ENCODE measurements at places on chromosomes 11 and 22. TPM values are rescaled to one million over a fixed set of nuclear protein-coding genes. Genes with fewer than 3 reads are reported as not detected.

DNA sequence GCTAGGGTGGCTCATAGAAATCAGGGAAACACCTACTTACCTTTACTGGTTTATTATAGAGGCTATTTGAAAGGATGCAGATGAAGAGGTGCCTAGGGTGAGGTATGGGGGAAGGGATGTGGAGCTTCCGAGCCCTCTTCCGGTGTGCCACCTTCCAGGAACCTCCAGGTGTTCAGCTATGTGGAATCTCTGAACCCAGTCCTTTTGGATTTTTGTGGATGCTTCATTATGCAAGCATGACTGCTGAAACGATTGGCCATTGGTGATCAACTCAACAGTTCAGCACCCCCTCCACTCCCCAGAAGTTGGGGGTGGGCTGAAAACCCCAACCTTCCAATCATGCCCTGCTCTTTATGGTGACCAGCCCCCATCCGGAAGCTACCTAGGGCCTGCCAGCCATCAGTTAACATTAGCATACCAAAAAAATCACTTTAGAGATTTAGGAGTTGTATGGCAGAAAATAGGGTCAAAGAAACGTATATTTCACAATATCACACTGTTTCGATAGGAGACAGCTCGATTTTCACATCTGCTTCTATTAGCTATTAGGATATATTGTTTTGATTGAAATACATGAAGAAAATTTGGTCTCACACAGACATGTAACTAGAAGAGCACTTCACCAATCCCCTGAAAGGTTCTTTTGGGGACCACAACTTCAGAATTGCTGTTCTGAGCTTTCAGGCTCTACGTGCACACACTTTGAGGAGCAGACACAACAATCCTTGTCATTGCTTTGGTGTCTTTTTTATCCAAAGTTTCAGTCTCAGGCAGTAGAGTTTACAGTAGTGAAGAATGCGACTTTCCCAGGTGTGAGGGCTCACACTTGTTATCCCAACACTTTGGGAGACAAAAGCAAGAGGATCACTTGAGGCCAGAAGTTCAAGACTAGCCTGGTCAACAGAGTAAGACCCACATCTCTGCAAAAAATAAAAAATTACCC, 3.3 kb upstream of the POLR2G start:
- H3K4me1 ChIP-seq = peaks cover 24% of the 10 kb centered on the region
- H3K27ac ChIP-seq = no peak overlapping the region
- no peaks in the 10 kb centered on the region for H3K27me3 ChIP-seq
- no peak overlapping the region for H3K4me3 ChIP-seq
- DNase-seq = no peak

GRCh38 chr11:57321388-57322255, 3.1 kb downstream of the TNKS1BP1 start:
- peaks cover 40% of the 10 kb centered on the region for H3K4me1 ChIP-seq
- no peak overlapping the region for H3K4me3 ChIP-seq
- H3K27ac ChIP-seq = no peak overlapping the region
- H3K27me3 ChIP-seq = no peaks in the 10 kb centered on the region
- DNase-seq = no peak

GRCh38 chr11:69483691-69484426, 2.4 kb downstream of the LINC01488 start:
- no peaks in the 10 kb centered on the region for H3K36me3 ChIP-seq
- H3K27ac ChIP-seq = no peak overlapping the region
- no peak for DNase-seq
- H3K4me3 ChIP-seq = no peak overlapping the region
- no peaks in the 10 kb centered on the region for H3K4me1 ChIP-seq
- no peaks in the 10 kb centered on the region for H3K27me3 ChIP-seq

GRCh38 chr11:75867778-75868374, 52.9 kb downstream of the UVRAG start:
- no peak overlapping the region for H3K4me3 ChIP-seq
- DNase-seq = peak; percentile 65
- no peak overlapping the region for H3K27ac ChIP-seq
- peaks cover 2% of the 10 kb centered on the region for H3K36me3 ChIP-seq

GRCh38 chr22:42959576-42960509, 55.1 kb downstream of the PACSIN2 start:
- peaks cover 4% of the 10 kb centered on the region for H3K36me3 ChIP-seq
- no peaks in the 10 kb centered on the region for H3K27me3 ChIP-seq
- H3K4me1 ChIP-seq = peaks cover 46% of the 10 kb centered on the region

DNA sequence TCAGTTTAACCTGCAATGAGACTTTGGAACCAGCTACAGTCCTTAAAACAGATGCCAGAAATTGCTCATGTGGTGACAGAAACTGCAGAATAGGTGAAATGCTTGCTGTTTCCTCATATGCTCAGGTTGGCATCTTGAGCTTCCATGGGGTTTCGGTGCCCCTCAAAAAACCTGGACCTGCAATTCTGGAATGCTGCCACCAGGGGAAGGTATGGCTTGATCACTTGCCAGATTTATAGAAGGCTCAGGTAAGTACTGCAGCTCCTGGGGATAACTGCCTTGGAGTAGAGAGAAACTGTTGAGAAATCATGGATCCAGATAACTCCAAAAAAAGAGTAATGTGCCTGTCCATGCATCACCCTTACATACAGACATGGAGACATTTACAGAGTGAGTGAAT, 113.0 kb downstream of the CTTN start:
- H3K36me3 ChIP-seq = no peaks in the 10 kb centered on the region
- peaks cover 8% of the 10 kb centered on the region for H3K27me3 ChIP-seq
- no peaks in the 10 kb centered on the region for H3K4me1 ChIP-seq
- H3K27ac ChIP-seq = no peak overlapping the region

- no peaks in the 10 kb centered on the region for H3K27me3 ChIP-seq
- H3K36me3 ChIP-seq = no peaks in the 10 kb centered on the region
- no peak for DNase-seq
- H3K4me3 ChIP-seq = no peak overlapping the region
- no peaks in the 10 kb centered on the region for H3K4me1 ChIP-seq
These were observed 244.2 kb downstream of the NTM start for GRCh38 chr11:131614631-131615030.

GRCh38 chr11:34860518-34860917, 55.7 kb downstream of the APIP start:
- no peaks in the 10 kb centered on the region for H3K36me3 ChIP-seq
- H3K27ac ChIP-seq = no peak overlapping the region
- H3K4me3 ChIP-seq = no peak overlapping the region
- DNase-seq = no peak
- H3K27me3 ChIP-seq = peaks cover 10% of the 10 kb centered on the region

- H3K27me3 ChIP-seq = peaks cover 7% of the 10 kb centered on the region
- H3K4me3 ChIP-seq = no peak overlapping the region
- no peak overlapping the region for H3K27ac ChIP-seq
- H3K36me3 ChIP-seq = no peaks in the 10 kb centered on the region
These were observed 37.8 kb downstream of the ISX start for GRCh38 chr22:35103761-35104160.

DNA sequence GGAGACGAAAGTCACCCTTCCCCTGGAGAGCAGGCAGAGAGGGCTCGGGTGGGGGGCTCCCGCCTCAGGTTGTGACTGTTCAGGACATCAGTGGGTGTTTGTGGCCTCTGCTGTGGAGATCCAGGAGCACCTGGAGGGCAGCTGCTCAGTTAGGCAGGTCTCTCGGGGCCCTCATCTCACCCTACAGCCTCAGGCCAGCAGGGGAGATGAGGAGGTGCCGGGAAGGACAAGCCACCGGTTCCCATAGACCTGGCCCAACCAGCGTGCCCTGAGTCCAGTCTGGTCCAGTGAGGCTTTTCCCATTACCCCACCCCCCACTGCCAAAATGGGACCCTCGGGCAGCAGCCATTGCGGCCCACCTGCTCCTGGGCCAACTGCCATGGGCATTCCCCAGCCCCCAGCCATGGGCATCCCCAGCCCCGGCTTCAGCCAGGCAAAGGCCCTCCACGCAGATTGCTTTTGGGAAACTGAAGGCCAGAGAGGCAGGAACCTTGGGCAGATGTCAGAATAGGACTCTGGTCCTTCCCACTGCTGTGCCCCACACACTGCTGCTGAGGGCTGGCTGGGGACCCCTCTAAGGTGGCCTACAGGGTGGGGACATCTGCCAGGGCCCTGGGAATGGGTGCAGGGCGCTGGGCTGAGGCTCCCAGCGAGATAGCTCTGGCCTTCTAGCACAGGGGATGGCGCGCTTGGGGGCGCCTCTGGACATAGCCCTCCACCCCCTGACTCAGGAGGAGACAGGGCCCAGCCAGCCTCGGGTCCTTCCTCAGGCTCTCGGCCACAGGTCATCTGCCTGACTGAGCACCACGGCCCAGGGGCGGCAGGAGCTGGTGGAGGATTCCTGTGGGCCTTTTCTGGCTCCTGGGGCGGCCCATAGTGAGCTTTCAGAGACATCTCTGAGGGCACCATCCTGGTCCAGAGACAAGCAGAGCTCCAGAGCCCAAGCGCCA, 4.8 kb downstream of the PIM3 start:
- H3K4me3 ChIP-seq = no peak overlapping the region
- H3K27ac ChIP-seq = peak overlapping the region; percentile 52
- H3K4me1 ChIP-seq = peaks cover 36% of the 10 kb centered on the region
- H3K27me3 ChIP-seq = no peaks in the 10 kb centered on the region

GRCh38 chr11:44778195-44779100, 51.7 kb downstream of the TSPAN18 start:
- H3K36me3 ChIP-seq = no peaks in the 10 kb centered on the region
- no peaks in the 10 kb centered on the region for H3K4me1 ChIP-seq
- H3K4me3 ChIP-seq = no peak overlapping the region
- DNase-seq = no peak
- no peak overlapping the region for H3K27ac ChIP-seq

GRCh38 chr22:42131562-42131961, 952 bp upstream of the CYP2D6 start:
- H3K36me3 ChIP-seq = no peaks in the 10 kb centered on the region
- no peak overlapping the region for H3K27ac ChIP-seq
- DNase-seq = no peak

DNA sequence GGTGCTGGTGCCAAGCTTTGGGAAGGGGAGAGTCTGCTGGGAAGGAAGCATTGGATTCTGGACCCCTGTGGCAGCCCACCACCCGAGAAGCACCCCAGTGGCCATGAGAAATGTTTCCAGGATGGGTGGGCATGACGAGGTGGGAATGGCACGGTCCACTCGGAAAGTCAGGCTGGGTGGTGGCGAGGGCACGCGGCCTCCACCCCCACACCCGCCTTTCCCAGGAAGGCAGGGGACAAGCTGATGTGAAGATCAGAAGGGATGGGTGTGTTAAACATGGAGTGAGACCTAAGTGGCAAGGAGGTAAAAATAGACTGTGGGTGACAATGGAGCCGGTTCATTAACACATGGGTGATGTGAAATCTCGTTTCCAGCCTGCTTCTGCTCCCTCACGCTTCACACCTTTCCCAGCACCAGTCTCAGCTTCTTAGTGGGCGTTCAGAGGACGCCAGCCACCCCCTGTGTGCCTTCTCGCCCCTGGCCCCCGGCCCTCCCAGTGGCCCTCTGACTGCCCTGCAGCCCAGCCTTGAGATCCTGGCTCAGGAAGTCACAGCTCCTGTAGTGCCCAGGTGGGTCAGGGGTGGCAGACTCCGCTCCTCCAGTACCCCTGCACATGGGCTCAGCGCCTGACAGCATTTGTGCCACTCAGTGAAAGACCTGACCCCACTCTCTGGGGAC, 27.6 kb downstream of the LRRC10B start:
- H3K4me3 ChIP-seq = no peak overlapping the region
- no peak overlapping the region for H3K27ac ChIP-seq
- no peaks in the 10 kb centered on the region for H3K4me1 ChIP-seq

DNA sequence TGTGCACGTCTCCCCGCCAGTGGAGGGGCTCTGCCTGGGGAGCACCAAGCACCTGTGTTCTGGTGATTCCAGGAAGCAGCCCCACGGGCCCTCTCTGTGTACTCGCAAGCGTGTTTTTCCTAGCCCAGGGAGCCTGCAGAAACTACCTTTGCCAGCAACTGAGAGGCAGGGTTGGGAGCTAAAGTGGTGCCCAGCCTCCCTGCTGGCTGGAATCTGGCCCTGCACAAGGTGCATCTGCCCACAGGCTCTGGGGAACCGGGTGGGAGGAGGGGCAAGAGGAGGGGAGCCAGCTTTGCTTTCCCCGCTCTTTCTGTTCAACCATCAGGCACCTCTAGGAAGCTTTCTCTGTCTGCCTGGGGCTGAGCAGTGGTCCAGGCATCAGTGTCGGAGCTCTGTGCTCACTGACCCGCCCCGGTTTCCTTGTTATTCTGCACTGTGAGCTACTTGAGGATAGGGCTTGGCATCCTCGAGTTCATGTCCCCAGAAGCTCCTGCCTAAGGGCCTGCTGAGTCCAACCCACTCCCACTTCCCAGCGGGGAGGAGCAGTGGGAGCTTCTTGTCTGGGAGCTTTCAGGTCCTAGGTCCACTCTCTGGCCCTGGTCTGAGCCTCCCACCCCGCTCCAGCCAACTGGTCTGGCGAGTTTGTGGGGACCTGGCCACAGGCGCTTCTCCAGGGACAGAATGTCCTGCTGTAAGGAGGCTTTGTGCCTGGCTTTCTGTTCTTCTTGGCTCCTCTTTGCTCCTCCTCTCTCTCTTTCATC, 14.9 kb downstream of the DAGLA start:
- peak overlapping the region; percentile 59 for H3K27ac ChIP-seq
- no peaks in the 10 kb centered on the region for H3K27me3 ChIP-seq
- H3K4me3 ChIP-seq = peak overlapping the region; percentile 30
- H3K36me3 ChIP-seq = no peaks in the 10 kb centered on the region
- H3K4me1 ChIP-seq = peaks cover 29% of the 10 kb centered on the region

- H3K27me3 ChIP-seq = peaks cover 20% of the 10 kb centered on the region
- H3K27ac ChIP-seq = no peak overlapping the region
- H3K4me3 ChIP-seq = no peak overlapping the region
These were observed 17.8 kb downstream of the FADD start for GRCh38 chr11:70220920-70221319.

DNA sequence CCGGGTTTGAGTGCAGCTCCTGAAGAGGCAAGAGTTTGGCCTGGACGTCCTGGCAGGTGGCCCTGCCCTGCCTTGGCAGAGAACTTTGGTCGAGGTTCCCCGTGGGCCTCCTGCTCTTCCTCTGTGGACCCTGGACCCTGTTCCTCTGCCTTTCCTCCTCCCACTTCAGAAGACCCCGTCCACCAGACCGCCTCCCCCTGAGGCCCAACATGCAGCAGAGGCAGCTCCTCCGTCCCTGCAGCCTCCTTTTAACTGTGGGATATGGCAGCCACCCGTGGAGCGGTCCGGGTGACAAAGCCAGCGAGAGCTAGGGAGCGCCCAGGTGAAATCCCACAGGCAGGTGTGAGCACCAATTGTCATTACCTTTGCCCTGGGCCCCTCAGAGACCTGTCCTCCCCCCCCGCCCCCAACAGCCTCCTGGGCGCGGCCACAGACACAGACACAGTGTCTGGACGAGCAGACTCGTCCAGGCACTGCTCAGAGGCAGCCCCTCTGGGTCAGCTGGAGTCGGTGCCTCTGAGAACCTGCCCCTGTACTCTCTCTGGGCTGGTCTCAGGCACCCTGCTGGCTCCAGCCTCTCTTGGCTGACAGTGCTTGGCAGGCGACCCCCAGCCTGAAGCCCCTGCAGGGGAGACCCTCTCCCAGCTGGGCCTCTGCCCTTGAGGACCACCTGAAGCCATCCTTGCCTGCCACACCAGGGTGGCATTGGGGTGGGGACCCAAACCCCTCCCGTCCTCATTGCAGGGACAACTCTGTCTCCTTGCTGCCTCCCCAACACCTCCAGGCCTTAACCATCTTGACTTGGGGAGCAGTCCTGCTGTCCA, 4.1 kb upstream of the PTDSS2 start:
- peaks cover 8% of the 10 kb centered on the region for H3K27me3 ChIP-seq
- H3K36me3 ChIP-seq = peaks cover 2% of the 10 kb centered on the region
- H3K4me3 ChIP-seq = no peak overlapping the region

- no peaks in the 10 kb centered on the region for H3K27me3 ChIP-seq
- no peak overlapping the region for H3K27ac ChIP-seq
These were observed 81.8 kb downstream of the SFI1 start for GRCh38 chr22:31578171-31578570.

FIBIN gene
- total RNA-seq = not detected

THOC5 gene
- total RNA-seq = 53.1 TPM

TPH1 gene
- total RNA-seq = 0.55 TPM

NAALAD2 gene
- total RNA-seq = not detected

SUSD2 gene
- total RNA-seq = 1.9 TPM

INS gene
- not detected for total RNA-seq

MIOX gene
- total RNA-seq = not detected

SESN3 gene
- total RNA-seq = 31.5 TPM

All from activated CD8-positive, alpha-beta T cell treated with anti-CD3 and anti-CD28 coated beads, Interleukin-2, amount 10 ng/mL, durations not matched to agents 7 days and 5 days (primary cell).